ENCODE measurements at places on chromosomes 1 and 21.

GRCh38 chr1:80962564-80962963, 838.2 kb upstream of the ADGRL2 start:
- DNase-seq = no peak

DNA sequence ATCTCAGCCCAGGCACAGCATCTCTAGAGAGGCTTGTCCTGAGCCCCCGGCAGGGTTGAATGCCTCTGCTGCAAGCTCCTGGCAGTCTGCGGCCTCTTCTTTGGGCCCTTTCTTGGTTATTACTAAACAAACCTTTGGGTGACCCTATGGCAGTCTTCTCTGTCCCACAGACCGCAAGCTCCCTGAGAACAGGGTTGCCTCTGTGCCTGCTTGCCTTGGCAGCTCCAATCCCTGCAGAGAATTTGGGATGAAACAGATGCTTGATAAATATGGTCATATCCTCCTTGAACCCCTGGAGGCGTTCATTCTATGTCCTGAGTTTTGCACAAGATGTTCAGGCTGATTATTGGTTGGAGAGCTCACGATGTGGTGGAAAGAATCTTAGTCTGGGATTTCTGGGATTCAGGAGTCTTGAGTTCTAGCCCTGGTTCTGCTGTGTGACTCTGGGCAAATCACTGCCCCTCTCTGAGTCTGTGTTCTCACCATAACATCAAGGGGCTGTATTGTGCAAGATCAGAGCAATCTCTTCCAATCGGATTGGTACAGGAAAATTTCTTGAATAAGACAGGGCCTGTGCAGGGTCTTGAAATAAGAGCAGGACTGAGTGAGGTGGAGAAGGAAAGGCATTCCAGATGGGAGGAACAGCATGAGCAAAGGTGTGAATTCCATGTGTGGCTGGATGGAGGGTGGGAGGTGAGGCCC, 49.6 kb downstream of the EDN2 start:
- DNase-seq = no peak

GRCh38 chr1:236438614-236439013, 44.5 kb downstream of the EDARADD start:
- DNase-seq = no peak

- no peak for DNase-seq
Measured at GRCh38 chr1:62401034-62401760, 35.7 kb upstream of the USP1 start.

GRCh38 chr1:235980976-235981375, 83.9 kb downstream of the NID1 start:
- DNase-seq = no peak

- DNase-seq = peak; percentile 76
Measured at GRCh38 chr1:155174324-155175280, 953 bp downstream of the TRIM46 start.

GRCh38 chr1:117060441-117061317, 553 bp downstream of the TTF2 start:
- peak; percentile 9 for DNase-seq

GRCh38 chr1:59055908-59056719, 240.8 kb upstream of the FGGY start:
- no peak for DNase-seq

- DNase-seq = no peak
Measured at GRCh38 chr1:9020305-9020704, 5.9 kb downstream of the SLC2A7 start.

GRCh38 chr21:44071359-44072104, 35.7 kb upstream of the PWP2 start:
- no peak for DNase-seq

- no peak for DNase-seq
Measured at GRCh38 chr21:45821315-45821962, 160.1 kb upstream of the COL6A1 start.

DNA sequence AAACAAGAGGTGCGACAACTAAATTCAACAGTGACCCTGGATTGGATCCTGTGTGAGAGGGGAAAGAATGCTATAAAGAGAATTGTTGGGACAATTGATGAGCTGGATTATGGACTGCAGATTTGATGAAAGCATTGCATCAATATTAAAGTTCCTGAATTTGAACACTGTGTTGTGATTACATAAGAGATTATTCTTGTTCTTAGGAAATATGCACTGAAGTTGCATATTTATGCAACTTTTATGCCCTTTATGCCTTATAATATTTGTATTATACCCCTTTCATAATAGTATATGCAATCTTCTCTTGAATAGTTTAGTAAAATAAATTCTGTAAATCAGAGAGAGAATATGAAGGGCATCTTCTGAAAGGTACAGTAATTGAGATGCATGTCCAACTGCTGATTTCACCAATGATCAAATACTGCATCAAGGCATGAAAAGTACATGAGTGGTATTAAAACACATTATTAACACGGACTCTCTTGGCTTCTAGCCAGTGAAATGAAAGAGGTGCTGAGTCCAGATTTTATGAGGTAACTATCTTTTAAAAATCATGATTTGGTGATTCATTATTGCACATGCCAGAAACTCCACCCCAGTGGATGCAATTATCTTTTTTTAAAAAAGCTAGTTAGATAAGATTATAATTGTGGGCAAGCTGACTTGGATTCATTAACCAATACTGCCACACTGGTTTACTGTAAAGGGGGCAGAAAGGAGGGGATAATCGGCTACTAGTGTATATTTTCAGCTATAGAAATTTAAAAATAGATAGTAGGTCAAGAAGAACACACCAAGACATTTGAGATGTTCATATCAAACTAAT, 19.9 kb upstream of the LPAR3 start:
- no peak for DNase-seq
